ENCODE measurements at places on chromosomes 12 and 14.

DNA sequence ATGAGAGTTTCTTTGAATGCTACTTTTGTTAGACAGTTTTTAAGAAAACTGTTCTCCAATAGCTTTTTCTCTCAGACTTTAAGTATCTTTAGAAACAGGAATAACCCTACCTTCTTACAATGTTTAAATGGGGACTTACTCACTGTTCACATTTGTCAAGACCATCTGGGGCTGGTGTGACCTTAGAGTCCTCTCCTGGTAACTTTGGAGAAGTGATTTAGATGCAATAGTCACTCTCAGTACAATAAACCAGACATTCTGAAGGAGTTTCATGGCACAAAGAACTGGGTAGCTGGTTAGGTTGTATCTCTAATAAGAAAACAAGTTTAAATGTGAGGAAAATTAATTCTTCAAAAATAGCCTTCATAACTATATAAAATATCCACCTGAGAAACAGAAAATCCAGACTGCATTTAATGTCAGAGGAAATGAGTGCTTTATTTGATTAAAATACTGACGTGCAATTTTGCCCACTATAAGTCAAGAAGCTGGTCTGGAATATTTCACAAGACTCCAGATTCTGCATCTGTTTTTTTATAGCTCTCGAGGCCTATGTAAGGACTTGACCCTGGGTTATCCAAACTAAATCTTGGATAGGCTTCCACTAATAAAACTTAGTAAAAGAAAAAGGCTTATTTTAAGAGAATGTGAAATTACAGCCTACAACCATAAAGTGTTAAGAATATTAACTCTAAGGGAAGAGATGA lies 108.7 kb downstream of the PTGER2 start:
- no peak for DNase-seq

GRCh38 chr14:37658156-37658555 lies 62.7 kb downstream of the TTC6 start:
- no peak for DNase-seq

- DNase-seq, result no peak
Observed at GRCh38 chr14:69041783-69042182, 62.7 kb upstream of the ACTN1 start.

GRCh38 chr12:95600567-95600966 lies 49.3 kb upstream of the USP44 start:
- DNase-seq, result no peak

DNA sequence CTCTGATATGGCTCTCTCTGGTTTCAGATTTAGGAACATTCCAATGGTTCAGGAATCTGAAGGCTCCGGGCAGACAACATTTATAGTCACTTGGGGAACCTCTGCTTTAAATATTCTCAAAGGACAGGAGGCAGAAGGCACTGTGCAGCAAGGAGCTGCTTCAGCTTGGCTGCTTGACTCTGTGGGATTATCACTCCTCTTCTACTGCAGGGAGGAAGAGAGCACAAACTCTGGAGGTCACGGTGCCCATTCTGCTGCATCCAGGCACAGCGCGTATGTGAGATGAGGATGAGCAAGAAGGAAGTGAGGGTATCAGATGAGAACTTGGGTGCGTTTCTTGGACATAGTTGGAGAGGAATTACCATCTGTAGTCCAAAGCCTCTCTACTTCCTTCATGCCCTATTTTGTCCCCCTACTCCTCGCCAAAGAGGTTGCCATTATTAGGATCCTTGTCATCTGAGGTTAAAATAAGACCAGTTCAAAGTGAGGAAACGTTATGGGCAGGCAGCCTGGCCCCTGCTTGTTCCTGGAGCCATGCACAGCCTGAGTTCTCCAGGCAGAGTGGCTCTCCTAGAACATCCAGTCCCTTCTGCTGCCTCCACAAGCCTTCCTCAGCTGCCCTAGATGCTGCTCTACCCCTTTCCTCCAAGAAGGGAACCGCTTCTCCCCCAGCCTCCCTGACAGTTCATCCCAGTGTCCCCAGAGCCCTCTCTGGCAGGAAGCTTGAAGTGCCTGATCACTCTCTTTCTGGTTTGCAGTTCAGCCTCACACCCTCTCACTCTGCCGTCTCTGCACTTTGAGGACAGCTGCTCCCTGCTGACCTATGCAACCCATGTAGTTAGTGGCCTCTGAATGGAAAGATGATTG lies 12.5 kb downstream of the FGF6 start:
- DNase-seq, result no peak

- peak; percentile 15 for DNase-seq
Observed at GRCh38 chr14:74425525-74426201, 347 bp downstream of the SYNDIG1L start.

DNA sequence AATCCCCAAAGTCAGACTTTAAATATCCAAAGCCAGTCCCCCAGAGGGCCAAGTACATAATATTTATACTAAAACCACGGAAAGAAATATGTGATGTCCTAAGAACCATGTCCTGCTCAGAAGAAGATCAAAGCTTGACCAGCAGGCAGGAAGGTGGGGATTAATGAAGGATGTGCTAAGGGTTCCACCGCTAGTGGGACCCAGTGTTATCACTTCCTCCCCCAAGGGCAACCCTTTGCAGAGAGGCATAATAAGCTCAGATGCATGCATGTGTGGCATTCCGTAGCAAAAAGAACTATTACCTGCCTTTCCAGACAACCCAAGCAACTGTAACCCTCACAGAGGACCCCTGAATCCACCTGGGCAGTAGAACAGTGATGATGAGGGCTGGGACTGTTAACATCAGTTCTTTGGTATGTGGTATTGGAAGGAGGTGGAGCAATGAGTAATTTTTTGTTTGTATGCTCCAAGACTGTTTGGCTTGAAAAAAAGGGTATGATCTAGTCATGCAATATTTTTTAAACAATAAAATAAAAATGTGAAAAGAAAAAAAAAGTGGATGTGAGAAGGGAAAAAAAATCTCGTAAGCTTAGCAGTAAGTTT lies 71.7 kb upstream of the ETV6 start:
- DNase-seq, result no peak

DNA sequence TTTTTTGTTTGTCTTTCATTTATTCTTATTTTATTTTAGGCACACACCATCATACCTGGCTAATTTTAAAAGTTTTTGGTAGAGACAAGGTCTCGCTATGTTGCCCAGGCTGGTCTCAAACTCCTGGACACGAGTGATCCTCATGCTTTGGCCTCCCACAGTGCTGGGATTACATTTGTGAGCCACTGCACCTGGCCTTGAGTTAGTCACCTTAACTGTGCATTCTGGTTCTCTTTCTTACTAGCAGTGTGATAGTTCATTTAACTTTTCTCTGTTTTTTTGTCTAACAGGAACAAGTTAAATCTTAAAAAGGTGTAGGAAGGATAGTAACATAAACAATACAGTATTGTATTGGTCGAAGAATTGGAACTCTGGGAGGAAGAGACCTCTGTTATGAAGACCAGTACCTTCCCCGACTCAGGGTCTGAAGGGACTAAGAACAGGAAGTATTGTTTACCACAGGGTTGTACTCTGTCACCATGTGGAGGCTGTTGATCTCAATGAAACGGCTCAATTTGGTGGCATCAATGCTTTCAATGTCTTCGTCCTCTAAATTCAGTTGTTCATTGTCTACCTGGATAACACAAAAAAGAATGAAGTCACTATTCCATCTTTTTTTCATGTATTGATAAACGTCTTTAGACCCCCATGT lies 17.7 kb downstream of the ERP27 start:
- DNase-seq, result no peak

DNA sequence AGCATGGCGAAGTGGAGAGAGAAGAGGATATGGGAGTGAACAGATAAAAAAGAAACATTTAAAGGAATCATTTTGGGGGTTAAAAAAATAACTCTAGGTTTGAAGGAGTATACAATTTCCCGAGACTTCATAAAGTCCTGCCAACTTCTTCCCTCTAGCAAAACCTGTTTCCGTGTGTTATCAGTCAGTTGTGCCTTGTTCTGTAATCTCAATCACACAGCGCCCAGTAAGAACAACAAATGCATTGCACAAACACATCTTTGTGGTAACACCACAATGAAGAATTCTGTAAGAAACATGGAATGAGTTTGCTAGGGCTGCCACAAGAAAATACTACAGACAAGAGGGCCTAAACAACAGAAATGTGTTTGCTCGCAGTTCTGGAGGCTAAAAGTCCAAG lies 144.7 kb upstream of the FUT8 start:
- DNase-seq, result no peak

- DNase-seq, result no peak
Observed at GRCh38 chr12:48602192-48602989, 32.5 kb upstream of the LALBA start.

DNA sequence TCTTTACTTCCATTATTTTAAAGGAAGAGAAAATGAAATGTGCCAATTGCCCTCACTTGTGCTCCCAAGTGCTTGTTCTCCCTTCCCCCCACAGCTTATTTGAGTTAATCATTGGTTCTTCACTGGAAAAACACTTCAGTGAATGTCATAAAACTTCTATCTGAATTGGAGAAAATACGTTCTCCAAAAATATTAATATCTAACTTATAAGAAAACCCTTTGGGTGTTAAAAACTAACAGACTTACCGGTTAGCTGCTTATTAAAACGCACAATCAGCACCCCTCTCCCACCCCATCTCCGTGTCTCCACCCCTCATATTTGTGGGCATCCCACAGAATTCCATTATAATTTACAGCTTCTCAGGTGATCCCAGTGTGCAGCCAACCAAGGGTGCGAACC lies 31.7 kb downstream of the PLEKHA5 start:
- no peak for DNase-seq

- DNase-seq, result no peak
Observed at GRCh38 chr12:105805730-105806399, 332.9 kb downstream of the NUAK1 start.
